ENCODE measurements at places on chromosomes 3 and 15.

- no peak for DNase-seq
Observed at GRCh38 chr15:94119298-94119811, 112.0 kb upstream of the MCTP2 start.

DNA sequence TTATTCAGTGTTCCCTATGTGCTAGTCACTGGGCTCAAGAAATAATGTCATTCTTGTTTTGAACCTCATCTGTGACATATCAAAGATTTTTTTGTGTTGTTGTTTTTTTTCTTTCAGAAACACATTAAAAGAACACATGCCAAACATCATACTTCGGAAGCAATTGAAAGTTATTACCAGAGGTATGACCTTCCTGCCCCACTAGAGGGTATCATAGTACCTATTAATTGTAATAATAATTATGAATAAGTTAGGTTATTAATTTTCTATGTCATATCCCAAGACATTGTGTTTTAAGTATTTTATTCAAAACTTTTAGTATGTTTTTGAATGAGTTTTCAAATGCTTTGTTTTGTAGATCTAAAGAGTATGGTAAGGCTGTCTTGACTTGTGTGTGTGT is 65.7 kb downstream of the CDIN1 start:
- no peak for DNase-seq

DNA sequence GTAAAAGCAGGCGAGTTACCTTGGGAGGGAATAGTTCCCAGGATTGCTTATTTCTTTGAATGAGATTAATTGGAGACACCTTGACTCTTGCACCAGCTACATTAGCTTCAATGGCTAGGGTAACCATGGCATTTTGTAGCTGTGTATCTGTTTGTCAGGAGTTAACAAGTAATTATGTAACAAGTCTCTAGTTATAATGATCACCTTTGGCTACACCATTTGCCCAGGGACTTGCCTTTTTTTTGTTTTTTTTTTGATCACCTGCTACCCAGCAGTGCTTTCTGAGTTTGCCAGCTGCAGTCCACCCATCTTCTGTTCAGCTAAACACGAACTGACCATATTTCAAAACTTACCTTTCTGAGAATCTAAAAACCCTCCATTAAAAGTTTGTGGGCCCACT is 2.2 kb downstream of the MED12L start:
- DNase-seq, result no peak

- no peak for DNase-seq
Observed at GRCh38 chr3:127964053-127964452, 49.0 kb downstream of the KBTBD12 start.

GRCh38 chr3:14588425-14589112 is 48.4 kb upstream of the GRIP2 start:
- DNase-seq, result no peak

GRCh38 chr15:101288905-101289513 is 6.0 kb downstream of the SNRPA1 start:
- DNase-seq, result no peak

DNA sequence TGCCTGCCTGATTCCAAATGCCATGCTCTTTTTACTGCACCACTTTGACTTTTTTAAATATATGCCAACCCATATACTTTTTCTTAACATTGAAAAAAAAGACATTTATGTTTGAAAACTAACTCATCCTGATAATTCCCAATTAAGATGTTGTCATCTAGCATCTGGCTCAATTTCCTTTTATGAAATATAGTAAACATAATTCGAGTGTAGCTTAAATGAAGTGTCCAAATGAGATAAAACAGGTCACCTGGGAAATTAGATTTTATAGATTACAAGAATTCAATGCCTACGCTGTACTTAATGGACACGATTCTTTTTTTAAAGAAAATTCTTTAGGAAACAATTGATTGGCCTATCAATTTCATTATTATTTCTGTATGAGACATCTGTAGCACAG is 2.8 kb downstream of the MDFIC2 start:
- no peak for DNase-seq

GRCh38 chr3:171591070-171591469 is 130.9 kb upstream of the TNIK start:
- no peak for DNase-seq

DNA sequence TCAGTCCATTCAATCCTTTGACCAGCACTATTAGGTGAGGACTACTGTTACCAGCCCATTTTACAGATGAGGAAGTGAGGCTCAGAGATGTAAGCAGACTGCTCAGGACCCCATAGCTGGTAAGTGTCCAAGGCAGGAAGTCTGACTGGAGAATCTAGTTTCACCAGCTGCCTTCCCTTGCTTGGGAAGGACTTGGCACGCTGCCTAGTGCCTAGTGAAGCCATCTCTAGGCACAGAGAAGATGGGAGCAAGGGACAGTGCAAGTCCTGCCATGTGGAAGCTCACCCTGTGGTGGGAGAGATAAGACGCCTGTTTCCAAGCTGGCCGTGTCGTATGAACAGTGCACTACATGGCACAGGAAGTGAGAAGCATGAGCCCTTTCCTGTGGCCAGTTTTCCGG is 111.8 kb upstream of the TMC3 start:
- DNase-seq, result no peak

GRCh38 chr3:129616713-129617112 is 10.2 kb upstream of the PLXND1 start:
- no peak for DNase-seq

DNA sequence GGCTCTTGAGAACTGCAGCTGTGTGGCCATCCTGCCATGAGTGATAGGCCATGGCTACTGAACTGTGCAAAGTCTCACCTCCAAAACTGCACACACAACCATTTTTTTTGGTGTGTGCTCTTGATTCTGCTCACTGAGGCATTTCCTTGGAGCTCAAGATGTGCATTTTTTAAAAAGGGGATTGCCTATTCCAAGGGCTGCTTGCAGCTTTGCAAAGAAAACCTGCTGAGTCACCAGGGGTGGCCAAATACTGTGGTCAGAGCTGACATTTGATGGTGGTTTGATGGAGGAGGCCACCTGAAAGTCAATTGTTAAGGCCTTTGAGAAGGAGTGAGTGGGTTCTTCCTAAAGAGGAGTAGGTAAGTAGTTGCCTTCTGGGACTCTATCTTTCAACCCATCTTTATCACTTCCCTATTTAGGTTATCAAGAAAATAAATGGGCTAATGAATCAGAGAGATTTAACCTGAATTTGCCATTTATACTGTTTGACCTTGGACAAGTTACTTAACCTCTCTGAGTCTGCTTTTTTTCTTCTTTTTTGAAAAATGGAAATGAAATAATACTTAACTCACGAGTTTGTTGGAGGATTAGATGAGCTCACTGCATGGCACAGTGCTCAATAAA is 87.9 kb downstream of the CHST2 start:
- DNase-seq, result peak; percentile 66
